ENCODE measurements at places on chromosomes 2 and 18.

DNA sequence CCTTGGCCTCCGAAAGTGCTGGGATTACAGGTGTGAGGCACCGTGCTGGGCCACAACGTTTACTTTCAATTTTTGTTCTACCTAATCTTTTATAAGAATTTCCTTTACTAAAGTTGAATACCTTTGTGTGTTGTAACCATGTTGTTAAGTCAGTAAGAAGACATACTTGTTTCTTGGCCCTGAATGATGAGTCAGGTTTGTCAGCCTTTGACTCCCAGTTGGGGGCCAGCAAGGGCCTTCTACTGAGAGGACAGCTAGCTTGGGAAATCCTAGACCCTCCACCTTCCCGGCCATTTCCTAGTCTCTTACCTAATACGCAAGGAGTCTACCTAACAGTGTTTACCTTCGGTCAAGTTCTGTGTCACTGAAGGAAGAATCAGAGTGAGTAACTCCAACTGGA, 22.7 kb downstream of the MTHFD2 start:
- no peak for DNase-seq

- no peak for DNase-seq
Observed at GRCh38 chr2:134283661-134284060, 29.8 kb downstream of the MGAT5 start.

DNA sequence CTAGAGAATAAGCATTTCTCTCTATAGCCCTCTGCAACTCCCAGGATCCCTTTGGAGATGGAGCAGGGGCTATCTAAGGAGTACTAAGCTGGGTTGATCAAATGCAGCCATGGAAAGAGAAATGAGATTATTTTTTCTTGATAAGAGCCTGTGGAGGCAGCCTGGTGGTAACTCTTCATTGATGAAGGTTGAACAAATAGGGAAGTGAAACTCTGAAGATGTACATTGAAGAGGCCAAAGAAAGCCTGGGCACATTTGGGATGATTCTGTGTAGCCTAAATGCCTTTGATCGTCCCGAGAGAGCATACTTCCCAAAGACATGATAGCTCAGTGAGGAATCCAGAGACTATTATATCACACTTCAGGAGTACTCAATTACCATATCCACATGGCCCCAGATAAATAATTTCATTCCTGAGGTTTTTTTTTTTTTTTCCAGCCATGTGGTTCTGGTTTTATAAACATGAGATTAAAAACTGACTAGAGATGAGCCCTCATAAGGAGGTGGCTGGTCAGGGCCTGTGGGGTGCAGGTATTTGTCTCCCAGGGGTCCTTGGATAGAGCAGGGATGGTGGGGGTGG, 192.5 kb downstream of the TPGS2 start:
- DNase-seq: no peak

GRCh38 chr2:65807942-65808341, 375.5 kb upstream of the SPRED2 start:
- no peak for DNase-seq

DNA sequence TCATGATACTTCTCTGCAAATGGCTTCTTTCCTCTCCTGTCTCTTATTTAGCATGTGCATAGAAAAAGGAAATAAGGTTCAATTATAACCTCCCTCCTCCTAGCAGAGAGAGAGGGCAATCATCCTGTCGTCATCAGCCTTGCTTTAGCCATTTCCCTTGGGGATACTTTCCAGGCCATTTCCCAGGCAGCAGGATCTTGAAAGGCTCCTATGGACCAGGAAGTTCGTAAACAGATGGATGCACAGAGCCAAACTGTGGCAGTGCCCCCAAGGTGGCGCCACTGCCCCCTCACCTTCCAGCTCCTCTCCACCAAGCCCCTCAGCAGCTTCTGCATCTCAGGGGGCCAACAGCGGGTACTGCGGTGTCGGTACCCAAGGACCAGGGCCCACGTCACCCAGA, 157.4 kb downstream of the DTNA start:
- DNase-seq: no peak

DNA sequence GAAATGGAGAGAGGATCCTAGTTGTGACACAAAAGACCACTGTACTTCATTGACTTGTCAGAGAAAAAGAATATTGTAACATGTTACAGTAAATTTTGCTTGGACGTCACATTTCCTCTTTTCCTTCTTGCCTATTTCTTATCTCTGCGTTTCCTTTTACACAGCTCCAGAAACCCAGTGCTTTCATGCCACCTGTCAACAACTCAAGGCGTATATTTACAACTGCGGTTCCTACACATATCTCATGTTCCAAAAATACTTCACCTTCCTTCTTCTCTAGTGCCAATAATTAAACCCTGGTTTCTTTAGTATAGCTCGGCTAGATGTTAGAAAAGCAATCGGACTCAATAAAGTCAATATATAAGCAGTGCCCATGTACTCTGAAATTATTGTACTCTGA, 911.5 kb upstream of the FSHR start:
- no peak for DNase-seq

- no peak for DNase-seq
Observed at GRCh38 chr2:197600306-197600705, 75.1 kb downstream of the RFTN2 start.

GRCh38 chr2:171160956-171161740, 455 bp upstream of the TLK1 start:
- DNase-seq: no peak

DNA sequence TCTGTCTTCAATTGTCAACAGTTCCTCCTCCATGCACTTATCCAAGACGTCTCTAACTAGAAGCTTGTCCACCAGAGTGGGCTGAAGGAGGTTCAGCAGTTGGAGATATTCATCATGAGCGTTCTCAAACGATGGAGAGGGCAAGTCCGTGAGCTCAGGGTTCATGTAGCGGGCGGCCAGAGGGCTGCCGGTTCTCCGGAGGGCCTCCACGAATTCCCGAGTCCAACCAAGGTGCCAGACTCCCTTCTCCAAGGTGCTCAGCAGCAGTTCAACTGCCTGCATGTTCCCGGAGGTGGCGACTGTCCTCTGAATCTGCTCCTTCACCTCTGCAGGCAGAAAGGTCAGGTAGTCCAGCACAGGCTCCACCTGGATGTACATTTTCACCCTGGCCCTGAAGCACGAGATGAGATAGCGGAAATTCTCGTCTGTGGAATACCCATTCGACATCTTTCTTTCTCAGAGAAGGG, 590 bp downstream of the IFIH1 start:
- DNase-seq: no peak

DNA sequence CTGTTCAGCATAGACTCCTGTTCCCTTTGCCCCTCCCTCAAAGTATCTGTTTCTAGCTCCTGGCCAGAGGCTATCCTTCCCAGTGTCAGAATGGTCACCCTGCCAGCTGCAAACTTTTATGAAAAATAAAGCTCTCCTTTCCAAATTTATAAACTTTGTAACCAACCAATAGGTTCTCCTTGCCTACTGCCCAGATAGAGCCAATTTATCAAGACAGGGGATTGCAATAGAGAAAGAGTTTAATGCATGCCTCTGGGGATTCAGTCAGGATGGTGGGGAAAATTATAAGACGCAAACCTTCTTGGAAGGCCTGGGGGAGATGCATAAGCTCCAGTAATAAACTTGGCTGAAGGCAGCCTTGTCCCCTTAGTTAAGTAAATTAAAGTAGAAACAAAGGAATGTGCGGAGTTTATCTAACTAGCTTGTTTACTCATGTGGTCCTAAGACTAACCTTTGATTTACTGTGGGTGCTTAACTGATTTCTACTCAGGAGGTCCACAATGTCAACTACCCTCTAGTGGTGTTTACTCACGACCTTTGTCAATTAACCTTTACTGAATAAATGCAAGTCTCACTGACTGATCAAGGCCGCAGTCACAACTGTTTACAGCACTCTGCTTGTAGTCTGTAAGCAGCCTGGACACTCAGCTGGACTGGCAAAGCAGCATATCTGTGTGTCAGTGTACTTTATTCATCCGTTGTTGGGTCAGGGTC, 42.9 kb upstream of the PDK1 start:
- no peak for DNase-seq

- no peak for DNase-seq
Observed at GRCh38 chr2:216119986-216120385, 10.8 kb downstream of the XRCC5 start.

DNA sequence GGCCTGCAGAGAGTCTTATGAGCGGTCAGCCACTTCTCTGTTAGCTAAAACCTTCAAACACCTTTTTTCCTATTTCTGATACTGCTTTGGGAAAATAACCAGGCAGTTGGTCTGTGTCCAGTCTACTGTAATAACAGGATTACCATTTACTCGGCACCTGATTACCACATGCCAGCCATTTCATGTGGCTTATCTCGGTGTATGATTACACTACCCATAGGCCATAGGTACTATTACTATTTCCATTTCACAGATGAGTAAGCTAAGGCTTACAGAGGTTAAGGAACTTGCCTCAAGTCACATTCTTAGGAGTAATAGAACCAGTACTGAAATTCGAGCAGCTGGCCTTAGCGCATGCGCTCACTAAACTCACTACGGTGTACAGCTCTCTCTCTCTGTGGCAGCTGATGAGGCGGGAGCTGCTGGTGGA, 147.2 kb upstream of the L3MBTL4 start:
- DNase-seq: no peak

DNA sequence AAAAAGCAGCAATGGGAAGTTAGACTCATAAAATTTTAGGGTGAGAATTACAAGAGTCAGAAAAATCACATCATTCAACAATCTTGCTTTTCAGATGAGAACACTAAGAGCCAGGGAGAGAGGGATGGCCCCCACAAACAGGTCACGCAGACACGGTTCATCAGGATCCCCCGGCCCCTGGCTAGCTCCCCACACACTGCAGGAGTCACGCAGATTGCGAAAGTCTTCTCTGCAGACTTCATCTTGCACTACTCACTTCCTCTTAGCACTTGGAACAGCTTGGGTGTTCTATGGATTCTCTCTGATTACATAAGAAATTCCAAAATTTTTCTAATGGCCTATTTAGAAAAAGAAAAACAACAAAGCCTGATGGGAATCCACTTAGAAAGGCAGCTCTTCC, 21.6 kb upstream of the SULT1C2 start:
- DNase-seq: no peak

GRCh38 chr2:196384729-196385128, 213.4 kb upstream of the STK17B start:
- DNase-seq: no peak

DNA sequence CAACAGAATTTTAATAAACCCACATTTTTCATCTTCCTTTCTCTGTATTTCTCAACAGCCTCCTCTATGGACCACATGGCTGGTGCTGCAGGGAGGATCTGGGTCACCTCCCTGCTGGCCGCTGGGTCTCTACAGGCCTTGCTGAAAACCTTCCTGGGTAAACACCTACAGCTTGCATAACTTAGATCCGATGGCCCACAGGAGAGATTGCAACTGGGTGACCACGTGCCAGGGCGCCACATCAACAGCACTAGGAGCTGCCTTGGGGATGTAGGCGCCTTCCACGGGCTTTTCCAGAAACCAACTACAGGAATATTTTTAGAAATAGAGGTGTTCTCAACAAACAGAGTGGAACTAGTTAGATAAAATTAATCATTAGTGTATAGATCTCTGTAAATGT, 19.4 kb downstream of the TMEM18 start:
- no peak for DNase-seq

GRCh38 chr18:27707201-27707600, 469.7 kb downstream of the CDH2 start:
- no peak for DNase-seq

DNA sequence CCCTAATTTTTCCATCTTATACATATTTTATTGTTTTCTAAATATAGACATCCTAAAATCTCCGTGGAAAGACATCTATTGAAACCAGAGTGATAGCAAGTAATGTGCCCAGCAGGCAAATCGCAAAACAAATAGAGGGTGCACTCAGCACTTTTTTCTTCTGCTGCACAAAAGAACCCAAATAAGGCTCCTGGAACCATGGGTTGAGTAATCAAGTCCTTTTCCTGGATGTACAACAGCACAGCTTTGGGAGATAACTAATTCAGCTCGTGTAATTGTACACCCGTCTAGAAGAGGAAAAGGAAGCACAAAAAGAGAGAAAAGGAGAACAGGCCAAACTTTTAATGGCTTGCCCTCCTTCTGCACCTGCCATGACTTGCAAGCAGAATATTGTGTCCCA, 126.9 kb upstream of the TLK1 start:
- DNase-seq: no peak

DNA sequence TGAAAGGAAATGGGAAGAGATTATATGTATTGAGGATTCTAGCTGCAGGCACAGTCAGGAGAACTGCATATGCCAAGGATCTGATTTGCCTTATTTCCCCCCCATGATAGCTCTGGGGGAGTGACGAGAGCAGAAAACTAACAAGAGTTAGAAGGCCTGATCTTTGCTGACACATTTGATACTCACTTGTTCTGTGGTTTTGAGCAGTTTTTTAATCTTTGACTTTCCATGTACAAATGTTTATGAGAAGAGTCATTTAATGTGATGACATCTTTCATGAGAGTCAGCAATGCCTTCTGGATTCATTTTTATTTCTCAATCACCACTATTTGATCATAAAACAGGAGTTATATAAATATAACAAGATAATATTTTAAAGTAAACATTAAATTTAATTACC, 12.7 kb upstream of the SERPINB7 start:
- no peak for DNase-seq

GRCh38 chr2:225275443-225275842, 124.1 kb upstream of the NYAP2 start:
- no peak for DNase-seq

DNA sequence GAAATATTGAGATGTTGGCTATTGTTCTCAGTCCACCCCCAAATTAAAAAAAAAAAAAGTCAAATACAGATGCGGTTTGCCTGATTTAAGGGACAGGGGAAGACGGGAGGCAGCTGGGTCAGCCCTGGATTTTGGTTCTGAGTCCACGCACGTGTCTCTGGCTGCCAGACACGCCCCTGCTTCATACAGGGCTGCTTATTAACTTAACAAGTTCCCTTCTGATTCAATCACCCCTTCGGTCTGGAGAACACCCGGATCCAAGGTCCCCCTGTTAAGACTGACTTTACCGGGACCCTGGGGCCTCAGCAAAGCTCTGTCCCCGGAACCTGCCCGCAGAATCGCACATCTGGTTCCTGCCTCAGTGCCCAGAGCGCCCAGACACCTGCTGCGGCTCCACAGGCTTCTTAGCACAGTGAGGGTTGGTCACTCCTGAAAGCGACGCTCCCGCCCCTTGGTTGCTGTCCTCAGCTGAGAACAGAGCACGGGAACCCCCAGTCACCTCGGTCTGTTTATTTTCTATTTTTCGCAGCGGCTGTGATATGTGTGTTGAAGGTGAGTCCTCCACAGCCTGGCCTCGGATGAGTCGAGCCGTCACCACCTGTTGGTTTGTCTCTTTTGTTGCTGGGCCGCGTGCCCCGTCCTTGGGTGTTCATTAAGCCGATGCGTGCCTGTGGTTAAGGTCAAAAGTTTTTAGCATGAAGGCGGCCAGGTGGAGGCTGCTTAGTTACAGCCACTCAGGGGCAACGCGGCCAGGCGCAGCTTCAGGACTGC, 57.2 kb downstream of the RTP5 start:
- no peak for DNase-seq

DNA sequence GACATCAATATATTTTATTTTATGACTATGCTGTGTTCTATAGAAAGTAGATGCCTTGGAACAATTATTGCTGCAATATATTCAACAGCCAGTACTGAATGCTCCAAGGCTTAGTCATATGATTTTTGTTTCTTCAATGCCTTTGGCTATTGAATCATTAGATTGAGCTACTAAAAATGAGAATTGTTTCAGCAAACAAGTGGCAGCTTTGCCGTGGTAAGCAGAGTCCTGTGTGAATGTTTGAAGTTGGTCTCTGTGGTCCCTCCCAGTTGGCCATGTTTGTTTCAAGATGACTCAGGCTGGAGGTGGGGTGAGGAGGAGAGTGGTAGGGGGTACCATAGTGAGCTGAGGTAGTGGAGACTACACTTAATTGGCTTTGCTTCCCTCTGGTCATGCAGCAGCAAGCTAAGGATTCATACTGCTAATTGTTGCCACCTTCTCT, 198.6 kb upstream of the EPAS1 start:
- DNase-seq: no peak

- DNase-seq: no peak
Observed at GRCh38 chr2:73903313-73903712, 10.5 kb downstream of the ACTG2 start.

All from stimulated activated CD4-positive, alpha-beta T cell treated with anti-CD3 and anti-CD28 coated beads, Interleukin-15, amount 100 ng/mL, for 1 hour (primary cell).